Heart left ventricle (tissue), 16 donors: ENCODE measurements at places on chromosomes 4 and X.

- DNase-seq: no peak
Measured at GRCh38 chr4:75655562-75655961, 17.6 kb downstream of the G3BP2 start.

GRCh38 chr4:152862608-152863007, 73.5 kb upstream of the FHDC1 start:
- no peak for DNase-seq

GRCh38 chr4:161949946-161950725, 213.7 kb downstream of the FSTL5 start:
- no peak for DNase-seq

GRCh38 chr4:169658196-169658595, 37.8 kb downstream of the CLCN3 start:
- no peak for DNase-seq

GRCh38 chr4:120175272-120175671, 108.6 kb upstream of the MAD2L1 start:
- DNase-seq: no peak

DNA sequence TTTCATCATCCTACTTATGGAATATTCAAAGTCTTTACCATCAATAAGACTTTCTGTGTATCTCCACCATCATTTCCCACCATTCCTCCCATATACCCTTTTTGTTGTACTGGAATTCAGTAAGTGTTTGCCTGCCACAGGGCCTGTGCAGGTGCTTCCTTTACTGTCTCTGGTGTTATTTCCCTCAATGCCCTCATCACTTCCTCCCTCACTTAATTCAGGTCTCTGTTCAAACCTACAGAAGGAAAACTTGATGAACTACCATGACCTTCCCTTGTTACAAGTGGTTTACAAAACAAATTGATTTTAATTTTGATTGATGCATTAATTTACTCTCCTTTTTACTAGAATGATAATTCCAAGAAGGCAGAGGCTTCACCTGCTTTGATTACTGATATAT, 159.5 kb upstream of the FAT4 start:
- DNase-seq: no peak

DNA sequence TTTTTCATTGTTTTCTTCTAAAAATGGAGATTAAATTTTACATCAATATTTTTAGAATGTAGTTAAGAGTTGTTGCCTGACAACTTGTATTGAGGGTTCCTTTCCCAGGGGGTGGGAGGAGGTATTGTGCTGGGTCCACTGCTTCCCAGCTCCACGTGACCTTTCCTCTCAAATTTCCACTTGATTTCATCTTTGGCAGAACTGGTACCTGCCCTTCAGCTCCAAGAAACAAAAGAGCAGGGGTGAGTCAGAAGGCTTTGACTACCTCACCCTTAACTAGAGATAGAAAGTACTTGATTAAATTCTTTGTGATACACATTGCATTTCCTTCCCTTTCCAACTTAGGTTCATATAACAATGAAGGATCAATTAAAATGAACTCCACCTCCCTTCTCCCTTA, 19.7 kb downstream of the TRIM2 start:
- DNase-seq: no peak

GRCh38 chrX:100379388-100379986, 30.6 kb downstream of the PCDH19 start:
- DNase-seq: no peak

- DNase-seq: no peak
Measured at GRCh38 chr4:145423017-145423708, 58.5 kb upstream of the SMAD1 start.

- no peak for DNase-seq
Measured at GRCh38 chrX:132775263-132775823, 183.1 kb downstream of the HS6ST2 start.

DNA sequence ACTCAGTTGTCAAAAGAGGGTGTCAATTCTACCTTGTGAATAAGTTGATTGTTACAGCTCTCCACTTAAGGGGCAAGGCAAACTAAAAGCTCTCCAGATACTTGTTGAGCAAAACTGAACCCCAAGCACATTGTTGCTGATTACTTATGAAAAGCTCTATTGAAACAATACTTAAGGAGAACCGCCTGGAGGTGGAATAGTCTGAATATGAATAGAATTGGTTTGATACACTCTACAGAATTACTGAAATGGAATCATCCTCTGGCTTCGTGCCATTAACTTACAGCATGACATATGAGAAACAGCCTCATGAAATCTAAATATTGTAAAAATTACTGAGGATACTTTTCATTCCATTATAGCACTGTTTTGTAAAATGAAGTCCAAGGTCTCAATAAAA, 127.0 kb upstream of the SH3RF1 start:
- DNase-seq: no peak

- no peak for DNase-seq
Measured at GRCh38 chr4:172344308-172344938, 531.2 kb downstream of the GALNTL6 start.

- DNase-seq: no peak
Measured at GRCh38 chr4:53748328-53748772, 157.1 kb upstream of the LNX1 start.

DNA sequence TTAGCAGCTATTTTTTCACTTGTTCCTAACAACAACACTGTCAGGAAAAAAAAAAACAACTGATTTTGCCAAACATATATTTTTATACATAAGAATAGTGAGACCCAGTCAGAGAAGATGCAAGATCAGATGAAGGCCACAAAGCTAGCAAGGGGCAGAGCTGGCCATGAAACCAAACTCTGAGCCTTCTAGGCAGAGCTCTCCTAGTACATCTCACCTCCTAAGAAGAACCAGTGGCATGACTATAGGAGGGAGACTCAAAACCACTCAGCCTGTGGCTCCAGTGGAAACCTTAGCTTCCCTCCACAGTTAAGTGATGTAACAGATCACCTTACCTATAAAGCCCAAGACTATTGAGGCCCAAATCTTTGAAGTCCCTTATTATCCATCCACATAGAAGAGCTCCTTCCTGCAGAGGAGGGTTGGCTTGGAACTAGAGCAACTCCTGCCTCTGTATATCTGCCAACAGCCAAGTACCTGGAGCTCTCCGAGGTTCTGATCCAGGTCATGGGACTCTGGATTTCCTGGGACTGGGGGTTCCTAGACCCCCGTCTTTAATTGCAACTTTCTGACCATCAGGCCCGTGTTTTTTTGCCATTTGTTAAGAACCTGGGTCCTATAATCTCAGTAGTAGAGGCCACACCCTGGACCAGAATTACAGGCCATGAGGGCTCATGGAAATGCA, 136.5 kb downstream of the SH3KBP1 start:
- no peak for DNase-seq

GRCh38 chr4:187193141-187193540, 469.5 kb upstream of the FAT1 start:
- DNase-seq: no peak

DNA sequence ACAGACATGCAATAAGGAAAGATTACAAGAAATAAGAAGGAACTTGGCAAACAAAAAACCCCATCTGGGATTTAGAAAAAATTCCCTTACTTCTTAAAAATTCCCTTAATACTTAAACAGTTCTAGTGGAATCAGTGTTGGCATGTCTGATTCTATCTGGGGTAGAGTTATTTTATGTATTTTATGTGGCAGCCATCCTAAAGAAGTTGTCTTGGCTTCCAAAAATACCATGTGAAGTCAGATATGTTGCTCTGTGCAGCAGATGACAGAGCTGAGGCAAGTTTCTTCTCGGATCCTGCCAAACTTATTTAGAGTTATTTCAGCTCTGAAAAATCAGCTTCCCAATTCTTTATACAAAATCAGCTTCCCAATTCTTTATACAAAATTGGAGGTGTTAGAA, 14.7 kb downstream of the YY2 start:
- no peak for DNase-seq

GRCh38 chrX:45228126-45228525, 27.4 kb upstream of the DIPK2B start:
- no peak for DNase-seq

DNA sequence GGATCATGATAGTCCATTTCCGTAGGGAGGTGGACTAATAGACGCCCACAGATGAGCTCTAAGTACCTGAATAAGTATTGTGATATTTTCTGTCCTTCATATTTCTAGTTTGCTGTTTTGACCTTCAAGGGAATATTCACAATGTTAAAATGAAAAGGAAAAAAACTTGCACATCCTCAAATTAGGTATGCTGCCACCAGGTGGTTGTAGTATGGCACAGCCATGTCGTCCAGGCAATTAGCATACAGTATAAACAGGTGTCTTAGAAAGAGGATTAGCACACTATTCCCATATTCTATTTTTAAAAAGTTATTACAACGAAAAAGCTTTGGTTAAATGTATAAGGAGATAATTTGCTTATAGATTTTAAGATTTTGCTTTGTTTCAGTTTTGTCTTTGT, 802.0 kb downstream of the RPA4 start:
- no peak for DNase-seq

GRCh38 chrX:123340696-123341095, 156.6 kb downstream of the GRIA3 start:
- no peak for DNase-seq

DNA sequence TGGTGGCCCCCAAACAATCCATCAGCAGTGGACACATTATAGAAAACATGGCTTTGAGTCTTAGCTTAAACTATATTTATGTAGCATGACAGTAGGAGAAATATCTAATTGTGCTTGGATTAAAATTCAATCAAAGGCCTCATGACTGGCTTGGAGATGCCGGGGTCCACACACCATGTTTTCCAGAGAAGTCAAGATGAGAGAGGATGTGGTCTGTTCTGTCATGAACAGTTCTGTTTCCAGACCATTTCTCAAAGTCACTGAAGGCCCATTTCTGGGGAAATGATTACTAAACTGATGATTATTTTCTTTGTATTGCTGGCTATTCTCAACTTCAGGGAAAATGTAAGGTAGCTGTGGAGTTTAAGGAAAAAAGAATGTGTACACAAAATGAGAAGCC, 76.3 kb downstream of the C4orf51 start:
- no peak for DNase-seq

- no peak for DNase-seq
Measured at GRCh38 chr4:76772498-76773106, 125.3 kb downstream of the SOWAHB start.

- no peak for DNase-seq
Measured at GRCh38 chrX:154082396-154083125, 15.0 kb downstream of the MECP2 start.

- DNase-seq: no peak
Measured at GRCh38 chr4:114509340-114509739, 89.3 kb upstream of the UGT8 start.

GRCh38 chr4:105092768-105093167, 53.9 kb upstream of the TET2 start:
- no peak for DNase-seq

- DNase-seq: no peak
Measured at GRCh38 chr4:186227744-186228513, 622 bp downstream of the KLKB1 start.

GRCh38 chrX:48794911-48795515, 6.9 kb upstream of the HDAC6 start:
- no peak for DNase-seq

DNA sequence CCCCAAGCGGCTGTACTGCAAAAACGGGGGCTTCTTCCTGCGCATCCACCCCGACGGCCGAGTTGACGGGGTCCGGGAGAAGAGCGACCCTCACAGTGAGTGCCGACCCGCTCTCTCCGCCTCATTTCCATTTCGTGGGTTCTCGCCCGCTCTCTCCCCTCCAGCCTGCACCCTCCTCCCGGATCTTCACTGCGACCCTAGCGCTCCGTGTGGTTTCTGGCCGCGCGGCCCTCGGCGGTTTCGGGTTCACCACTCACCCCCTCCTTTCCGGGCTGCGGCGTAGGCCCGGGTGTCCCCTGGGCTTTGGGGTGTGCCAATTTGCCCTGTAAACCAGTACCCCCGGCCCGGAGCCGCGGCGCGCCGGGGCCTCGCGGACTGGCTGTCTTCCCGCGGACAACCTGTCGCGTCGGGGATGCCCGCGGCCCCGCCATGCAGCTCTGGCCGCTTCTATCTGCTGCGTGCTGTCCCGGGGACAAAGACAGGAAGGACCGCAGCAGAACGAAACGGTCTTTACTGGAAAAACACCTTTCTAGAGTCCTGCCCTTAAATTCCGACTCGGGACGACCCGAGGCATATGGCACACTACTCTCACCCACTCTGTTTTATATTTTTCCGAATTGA, 737 bp downstream of the FGF2 start:
- peak; percentile 73 for DNase-seq

DNA sequence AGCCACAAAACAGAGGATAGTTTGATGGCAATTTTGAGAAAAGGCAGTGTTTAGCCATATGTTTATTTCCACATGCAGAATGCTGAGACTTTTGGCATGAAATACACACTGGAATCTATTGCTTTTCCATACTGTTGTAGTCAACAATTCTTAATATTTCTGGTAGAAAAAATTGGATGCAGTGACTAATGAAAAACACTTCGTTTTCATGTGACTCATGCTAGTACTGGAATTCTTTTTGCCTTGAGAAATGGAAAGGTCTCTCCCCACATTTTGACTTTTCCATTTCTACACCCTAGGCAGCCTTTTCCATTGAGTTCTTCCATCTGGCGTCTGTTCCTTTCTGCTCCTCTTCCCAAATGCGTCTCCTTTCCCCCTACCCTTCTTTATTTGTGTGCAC, 425.2 kb upstream of the FTHL17 start:
- DNase-seq: no peak

GRCh38 chr4:163515198-163515597, 20.7 kb downstream of the TMA16 start:
- no peak for DNase-seq

GRCh38 chrX:106670631-106671030, 55.9 kb upstream of the RNF128 start:
- DNase-seq: no peak

- DNase-seq: peak; percentile 27
Measured at GRCh38 chrX:28847423-28847822, 260.2 kb downstream of the IL1RAPL1 start.

DNA sequence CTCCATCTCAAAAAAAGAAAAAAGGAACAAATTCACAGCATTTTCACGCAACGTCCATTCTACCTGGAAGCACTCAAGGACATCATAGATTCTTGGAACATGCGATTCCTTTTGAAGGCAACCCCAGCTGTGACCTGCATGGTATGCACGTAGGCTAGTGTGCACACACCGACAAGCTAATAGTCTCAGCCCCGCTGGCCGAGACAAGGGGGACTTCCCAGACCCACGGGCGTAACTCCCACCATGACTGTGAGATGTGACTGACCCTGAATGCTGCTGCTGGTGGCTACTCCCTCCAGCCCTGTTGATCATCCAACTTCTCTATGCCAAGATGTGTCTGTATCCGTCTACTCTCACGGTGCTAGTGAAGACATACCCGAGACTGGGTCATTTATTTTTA, 78.3 kb downstream of the CRLF2 start:
- no peak for DNase-seq

DNA sequence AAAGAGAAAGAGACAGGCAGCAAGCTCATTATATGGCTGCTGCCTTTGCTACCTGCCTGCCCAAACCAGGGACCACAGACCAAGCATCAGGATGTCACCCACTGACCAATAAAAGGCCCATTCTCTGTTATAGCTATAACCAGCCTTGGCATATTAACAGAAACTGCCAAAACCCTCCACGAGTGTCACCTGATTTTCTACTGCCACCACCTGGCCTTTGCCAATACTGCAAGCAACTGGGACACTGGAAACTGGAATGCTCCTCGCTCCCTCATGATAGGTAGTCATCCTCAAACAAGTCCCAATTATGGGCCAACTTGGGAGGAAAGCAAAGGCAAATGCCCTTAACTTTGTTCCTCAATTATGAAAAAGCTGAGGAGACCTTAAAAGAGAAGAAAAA, 76.0 kb downstream of the SPIN4 start:
- DNase-seq: peak; percentile 5

- DNase-seq: no peak
Measured at GRCh38 chr4:70623323-70623722, 5.2 kb upstream of the ENAM start.

GRCh38 chr4:7767966-7768365, 171.7 kb downstream of the AFAP1 start:
- DNase-seq: no peak

- no peak for DNase-seq
Measured at GRCh38 chr4:176189891-176190795, 5.2 kb downstream of the SPATA4 start.
